ENCODE measurements at places on chromosomes 7 and 10.
A peak's percentile ranks its signal among the peaks of the same experiment; 100 is the strongest.

GRCh38 chr10:17817316-17817715 is 8.2 kb downstream of the MRC1 start:
- DNase-seq: no peak

DNA sequence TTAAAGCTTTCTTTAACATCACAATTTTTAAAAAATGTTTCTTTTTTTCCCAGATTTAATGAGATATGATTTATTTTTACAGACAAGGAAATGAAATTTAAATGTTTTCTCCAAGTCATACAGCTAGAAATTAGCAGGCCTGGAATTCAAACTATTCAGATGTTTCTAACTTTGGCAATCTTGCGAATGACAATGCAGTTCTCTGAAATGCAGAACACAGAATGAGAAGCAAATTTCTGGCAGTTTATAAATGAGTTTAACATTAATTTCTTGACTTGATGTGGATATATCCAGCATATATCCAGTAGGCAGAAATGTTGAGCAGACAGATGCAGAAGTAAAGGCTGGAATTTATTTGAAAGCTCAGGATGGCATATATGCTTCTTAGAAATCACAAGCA is 227.5 kb downstream of the THSD7A start:
- DNase-seq: no peak

DNA sequence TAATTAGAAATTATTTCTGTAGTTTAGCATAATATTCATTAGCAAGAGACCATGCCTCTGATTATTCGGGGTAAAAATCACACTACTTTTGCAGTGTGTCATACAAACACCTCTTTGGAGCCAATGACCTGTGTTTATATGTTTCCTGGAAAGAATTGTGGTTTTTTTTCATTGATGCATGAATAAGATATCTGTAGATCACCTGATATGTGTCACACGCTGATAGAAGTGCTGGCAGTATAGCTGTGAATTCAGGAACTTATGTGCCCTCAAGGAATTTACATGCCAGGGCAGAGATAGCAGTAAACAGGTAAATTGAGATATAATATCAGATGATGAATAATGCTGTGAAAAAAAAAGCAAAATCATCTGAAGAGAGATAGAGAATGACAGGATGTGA is 118.2 kb downstream of the VPS50 start:
- no peak for DNase-seq

- DNase-seq: no peak
These were observed 187.8 kb downstream of the MAD1L1 start for GRCh38 chr7:2044883-2045471.

DNA sequence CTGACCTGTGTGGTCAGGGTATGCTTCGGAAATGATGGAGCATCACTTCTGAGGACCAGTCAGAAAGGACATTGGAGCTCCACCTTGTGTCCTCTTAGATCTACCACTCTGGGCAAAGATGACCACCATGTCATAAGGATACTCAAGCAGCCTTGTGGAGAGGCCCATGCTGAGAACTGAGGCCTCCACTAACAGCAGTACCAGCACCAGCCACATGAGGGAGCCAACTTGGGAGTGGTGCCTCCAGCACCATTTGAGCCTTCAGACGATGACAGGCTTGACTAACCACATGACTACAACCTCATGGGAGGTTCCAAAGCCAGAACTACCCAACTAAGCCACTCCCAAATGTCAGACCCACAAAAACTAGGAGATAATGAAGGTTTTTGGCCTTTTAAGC is 116.0 kb downstream of the NPTX2 start:
- no peak for DNase-seq

DNA sequence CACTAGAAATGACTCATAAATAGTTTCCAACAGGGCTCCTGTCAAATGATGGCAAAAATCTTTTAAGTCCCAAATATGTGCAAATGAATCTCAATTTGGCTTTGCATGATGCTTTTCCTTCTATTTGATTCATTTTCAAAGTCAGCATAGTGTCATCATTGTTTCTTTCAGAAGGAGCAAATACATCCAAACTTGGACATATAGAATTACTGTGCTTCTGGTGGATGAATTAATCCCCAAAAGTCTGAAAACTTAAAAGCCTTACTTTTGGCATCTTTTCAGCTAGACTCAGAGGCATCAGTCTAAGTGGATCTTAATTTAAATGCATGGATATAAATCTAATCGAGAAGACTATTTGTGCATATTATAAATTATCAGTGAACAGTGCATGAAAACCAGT is 578.1 kb upstream of the FZD8 start:
- DNase-seq: no peak

GRCh38 chr7:112283382-112283910 is 77.0 kb downstream of the ZNF277 start:
- no peak for DNase-seq

GRCh38 chr7:155754165-155754564 is 58.1 kb downstream of the SHH start:
- no peak for DNase-seq

DNA sequence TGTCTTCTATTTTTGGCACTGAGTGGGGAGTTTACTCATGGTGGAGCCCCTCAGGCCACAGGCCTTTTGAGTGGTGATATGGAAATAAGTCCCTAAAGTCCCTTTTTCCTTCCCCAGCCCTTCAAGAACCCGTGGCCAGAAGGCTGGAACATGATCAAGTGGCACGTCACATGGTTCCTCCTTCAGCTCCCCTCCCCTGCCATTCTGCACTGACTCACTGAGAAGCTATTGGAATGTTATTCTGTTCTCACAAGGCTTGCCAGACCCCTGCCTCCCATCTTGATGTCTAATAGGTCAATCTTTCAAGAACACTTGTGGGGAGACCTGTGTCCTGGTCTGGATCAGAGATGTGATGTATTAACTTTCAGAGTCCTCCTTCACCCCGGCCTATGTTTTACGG is 279.8 kb downstream of the SEC23IP start:
- DNase-seq: no peak

- no peak for DNase-seq
These were observed 12.1 kb downstream of the ADAMTS14 start for GRCh38 chr10:70684374-70684773.

DNA sequence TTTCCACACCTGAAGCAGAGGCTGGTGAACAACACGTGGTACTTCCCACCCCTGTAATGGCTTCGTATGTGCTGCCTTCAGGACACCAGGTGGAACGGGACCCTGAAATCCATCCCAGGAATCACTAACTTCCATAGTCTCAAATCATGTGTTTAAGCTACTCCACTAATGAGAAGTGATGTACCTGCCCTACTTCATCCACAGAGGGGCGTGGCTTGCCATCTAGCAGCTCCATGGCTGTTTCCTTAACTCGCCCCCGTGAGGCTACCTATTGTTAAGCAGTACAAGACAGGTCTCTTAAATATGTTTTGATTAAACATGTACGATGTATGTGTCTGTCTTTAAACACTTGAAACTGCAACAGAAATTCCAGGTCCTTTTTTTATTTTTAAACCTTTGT is 31.8 kb downstream of the ARL3 start:
- no peak for DNase-seq

DNA sequence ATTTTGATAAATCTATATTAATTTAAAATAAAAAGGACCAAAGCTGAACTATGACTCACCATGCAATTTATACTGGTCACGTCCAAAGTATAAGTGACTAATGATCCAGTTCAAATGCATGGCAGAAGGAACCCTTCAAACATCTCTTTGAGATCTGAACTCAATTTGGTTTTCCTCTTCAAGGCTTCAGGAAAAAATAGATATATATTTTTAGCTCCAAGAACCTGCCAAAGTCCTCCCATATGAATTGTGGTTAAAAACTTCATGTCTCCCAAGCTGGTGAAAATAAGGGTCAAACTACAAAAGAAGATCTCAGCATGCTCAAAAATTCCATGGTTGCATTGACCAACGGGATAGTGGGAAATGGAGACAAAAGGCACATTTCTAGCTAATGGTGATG is 34.6 kb upstream of the PDE1C start:
- no peak for DNase-seq

DNA sequence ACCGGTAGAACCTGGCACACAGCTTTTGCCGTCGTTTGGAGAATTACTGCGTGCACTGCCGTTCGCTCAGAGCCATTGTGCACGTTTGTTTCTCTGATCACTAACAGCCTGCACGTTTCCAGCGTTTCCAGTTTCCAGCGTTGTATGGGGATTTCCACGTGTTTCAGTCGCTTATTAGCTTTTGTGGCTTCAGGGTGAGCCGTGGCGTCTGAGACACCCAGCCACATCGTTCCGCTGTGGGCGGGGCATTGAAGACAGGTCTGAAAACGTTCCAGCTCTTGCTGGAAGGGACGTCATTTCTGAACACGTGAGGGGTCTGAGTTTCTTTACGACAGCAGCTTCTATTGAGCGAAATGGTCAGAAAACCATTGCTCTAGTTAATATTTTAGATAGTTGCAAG is 164.8 kb downstream of the DNAJB6 start:
- DNase-seq: no peak

GRCh38 chr7:2086229-2086628 is 146.5 kb downstream of the MAD1L1 start:
- DNase-seq: peak; percentile 38

DNA sequence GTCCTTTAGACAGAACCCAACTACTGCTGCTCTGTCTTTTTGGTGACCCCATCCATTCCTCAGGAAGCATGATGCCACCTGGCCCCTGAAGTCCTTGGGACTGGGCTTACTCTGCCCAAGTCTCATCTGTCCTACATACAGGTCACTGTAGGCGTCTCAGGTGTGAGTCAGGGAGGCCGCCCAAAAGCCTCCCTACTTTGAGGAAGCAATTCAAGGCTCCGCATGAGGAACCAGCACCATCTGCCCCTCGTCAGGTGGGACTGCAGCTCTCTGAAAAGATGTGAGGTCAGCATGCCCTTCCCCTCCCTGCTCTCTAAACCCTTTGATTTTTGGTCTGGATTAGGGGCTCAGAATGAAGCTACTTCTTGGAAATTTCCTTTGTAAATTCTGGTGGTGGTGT is 354.8 kb downstream of the CXCL12 start:
- no peak for DNase-seq

- no peak for DNase-seq
These were observed 108.6 kb upstream of the KCNMA1 start for GRCh38 chr10:77746047-77746707.

DNA sequence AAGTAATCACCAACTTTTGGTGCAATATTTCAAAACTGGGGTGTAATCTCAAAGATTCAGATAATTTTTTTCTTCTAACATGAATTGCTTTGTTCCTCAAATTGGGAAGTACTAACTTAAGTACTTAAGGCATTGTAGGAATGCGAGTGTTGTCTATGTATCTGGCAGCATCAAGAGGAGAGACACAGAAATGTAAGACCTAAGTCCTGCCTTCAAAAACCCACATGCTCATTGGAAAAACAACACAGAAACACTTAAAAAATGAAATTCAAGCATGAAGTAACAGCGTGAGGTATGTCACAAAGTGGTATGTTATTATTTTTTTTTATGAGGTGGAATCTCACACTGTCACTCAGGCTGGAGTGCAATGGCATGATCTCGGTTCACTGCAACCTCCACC is 288.5 kb downstream of the ZEB1 start:
- no peak for DNase-seq

DNA sequence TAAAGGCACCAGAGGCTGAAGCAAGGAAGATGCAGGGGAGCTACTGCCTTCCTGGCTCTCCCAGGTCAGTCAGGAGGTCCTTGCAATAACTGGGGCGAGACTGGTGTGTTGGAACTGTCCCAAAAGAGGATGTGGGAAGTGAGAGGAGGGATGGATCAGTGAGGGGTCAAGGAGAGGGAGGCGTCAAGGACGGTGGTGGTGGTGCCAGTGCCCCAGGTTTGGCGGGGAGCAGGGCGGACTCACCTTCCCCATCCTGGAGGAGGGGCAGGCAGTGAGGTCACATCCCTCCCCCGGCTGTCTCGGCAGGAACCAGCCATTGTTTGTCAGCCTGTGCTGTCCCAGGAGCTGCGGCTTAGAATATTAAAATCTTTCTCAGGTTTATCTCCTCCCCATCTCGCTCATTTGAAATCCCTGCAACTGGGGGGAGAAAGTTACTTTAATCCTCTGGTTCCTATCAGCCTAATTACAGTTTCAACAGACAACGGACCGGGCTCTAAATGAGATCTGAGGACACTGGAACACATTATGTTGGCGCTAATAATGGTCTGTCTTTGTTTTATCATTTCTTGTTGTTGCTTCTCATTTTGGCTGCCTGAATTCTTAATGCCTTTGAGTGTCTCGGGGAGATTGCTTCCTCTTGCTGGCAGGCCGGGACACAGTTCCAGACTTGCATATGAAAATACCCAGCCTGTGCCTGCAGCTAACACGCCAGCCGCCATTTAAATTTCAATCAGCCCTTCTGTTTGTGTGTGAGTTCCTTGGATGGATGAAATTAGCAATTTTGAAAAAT is 387.5 kb downstream of the RPS24 start:
- DNase-seq: no peak

DNA sequence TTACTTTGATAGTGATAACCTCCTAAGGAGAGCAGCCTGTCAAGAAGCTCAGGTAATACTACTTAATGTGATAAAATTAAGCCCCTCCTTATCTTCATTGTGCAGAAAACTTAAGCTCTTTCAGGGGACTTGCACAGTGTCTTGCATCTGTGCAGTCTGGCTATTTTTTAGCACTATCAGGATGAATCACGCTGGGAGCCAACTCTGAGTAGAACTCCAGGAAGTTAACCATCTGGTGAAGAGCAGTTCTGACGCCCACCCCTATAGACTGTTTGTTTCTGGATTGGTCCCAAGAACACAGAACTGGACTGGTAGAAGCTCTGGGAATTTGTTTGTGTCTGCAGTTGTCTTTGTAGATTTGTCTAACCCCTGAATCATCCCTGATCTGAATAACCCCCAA is 41.9 kb downstream of the AGK start:
- peak; percentile 4 for DNase-seq

DNA sequence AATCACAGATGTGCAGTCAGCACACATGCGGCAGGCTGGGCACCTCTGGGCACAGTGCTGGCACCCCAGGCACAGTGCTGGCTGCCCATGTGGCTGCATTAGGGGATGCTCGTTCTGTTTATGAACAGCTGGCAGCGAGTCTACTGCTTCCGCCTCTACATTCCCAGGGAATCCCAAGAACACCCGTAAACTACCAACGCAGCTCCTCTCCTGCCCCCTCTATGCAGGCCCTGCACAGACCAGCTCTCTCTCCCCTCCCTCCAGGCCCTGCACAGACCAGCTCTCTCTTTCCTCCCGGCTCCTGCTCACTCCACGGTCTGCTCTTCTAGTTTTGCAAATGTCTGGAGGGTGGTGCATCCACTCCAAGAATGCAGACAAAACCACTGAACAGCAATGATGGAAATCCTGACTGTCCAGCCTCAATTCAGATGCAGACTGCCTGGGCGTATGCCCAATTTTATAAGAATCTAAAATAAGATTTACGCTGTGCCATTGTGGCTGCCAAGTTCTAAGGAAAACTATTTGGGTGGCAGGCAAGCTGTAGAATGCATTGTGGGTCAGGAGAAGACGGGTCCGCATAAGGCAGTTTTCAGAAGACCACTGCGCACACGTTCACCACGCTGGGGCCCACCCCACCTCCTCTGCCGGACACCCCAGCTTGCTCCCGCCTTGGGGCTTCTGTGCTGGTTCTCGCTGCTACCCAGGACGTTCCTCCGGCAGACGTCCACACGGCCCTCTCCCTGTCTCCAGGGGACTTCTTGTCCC is 234.6 kb downstream of the ZMYND11 start:
- no peak for DNase-seq
